ENCODE measurements at places on chromosomes 5 and 9.

DNA sequence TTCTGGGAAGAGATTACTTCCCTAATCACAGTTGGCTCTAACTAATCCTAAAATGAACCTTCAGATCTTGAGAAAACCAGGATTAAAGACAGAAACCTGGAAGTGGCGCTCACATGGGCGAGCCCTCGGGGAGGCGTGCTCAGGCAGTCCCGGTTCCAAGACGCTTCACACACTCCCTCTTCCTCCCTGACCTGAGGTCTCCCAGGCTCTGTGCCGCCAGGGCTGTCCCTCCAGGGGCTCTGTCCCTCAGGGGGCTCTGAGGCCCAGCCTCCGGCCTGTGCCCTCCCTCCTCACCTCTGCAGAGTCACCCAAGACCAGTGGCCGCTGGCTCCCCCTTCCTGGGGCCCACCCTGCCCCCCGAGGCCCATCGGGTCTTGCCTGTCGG lies 10.2 kb downstream of the SLC9A3 start:
- no peak for DNase-seq

GRCh38 chr9:90810691-90811090 lies 9.1 kb downstream of the SYK start:
- no peak for DNase-seq

- DNase-seq: no peak
These were observed 958 bp downstream of the MYOZ3 start for GRCh38 chr5:150661821-150662596.

- DNase-seq: no peak
These were observed 131.5 kb upstream of the SV2C start for GRCh38 chr5:75951716-75952115.

DNA sequence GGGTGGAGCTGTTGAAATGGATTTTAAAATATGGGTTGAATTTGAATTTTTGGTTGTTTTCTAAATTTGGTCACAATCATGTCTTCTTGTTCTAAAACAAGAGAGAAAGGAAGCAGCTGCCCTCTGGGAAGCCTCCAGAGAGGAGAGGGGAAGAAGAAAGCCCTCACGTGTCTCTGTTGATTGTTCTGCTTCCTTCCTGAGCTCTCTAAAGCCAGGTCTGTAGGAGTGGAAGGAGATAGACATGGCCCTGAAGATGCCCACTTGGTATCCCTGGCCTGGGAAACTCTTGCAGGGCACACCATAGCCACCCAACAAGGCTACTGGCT lies 59.6 kb downstream of the GALNT12 start:
- DNase-seq: no peak

DNA sequence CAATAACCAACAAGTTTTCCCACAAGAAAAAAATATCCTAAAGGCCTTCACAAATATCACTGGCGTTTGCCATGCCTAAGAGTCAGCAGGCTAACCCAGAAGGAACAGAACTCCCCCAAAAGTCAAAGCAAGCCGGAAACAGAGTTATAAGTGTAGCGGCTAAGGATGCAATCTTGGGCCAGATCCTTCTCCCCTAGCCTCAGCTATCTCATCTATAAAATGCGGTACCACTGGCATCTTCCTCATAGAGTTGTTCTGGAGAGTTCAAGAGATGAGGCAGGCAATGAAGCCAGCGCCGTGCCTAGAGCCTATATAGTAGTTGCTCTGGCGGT lies 632 bp downstream of the DPM2 start:
- no peak for DNase-seq

GRCh38 chr5:145479271-145479670 lies 355.9 kb downstream of the PRELID2 start:
- no peak for DNase-seq

- no peak for DNase-seq
These were observed 453.4 kb downstream of the DMAC1 start for GRCh38 chr9:7346144-7346543.

GRCh38 chr9:83570359-83570758 lies 32.2 kb upstream of the FRMD3 start:
- no peak for DNase-seq

GRCh38 chr9:23826120-23826629 lies at the start of gene ELAVL2:
TSS of gene ELAVL2 (minus strand) at chr9:23826240. CDS start at chr9:23762234, 64,006 bp downstream.
- peak; percentile 14 for DNase-seq

- no peak for DNase-seq
These were observed 2.8 kb upstream of the TEX10 start for GRCh38 chr9:100355561-100355960.

DNA sequence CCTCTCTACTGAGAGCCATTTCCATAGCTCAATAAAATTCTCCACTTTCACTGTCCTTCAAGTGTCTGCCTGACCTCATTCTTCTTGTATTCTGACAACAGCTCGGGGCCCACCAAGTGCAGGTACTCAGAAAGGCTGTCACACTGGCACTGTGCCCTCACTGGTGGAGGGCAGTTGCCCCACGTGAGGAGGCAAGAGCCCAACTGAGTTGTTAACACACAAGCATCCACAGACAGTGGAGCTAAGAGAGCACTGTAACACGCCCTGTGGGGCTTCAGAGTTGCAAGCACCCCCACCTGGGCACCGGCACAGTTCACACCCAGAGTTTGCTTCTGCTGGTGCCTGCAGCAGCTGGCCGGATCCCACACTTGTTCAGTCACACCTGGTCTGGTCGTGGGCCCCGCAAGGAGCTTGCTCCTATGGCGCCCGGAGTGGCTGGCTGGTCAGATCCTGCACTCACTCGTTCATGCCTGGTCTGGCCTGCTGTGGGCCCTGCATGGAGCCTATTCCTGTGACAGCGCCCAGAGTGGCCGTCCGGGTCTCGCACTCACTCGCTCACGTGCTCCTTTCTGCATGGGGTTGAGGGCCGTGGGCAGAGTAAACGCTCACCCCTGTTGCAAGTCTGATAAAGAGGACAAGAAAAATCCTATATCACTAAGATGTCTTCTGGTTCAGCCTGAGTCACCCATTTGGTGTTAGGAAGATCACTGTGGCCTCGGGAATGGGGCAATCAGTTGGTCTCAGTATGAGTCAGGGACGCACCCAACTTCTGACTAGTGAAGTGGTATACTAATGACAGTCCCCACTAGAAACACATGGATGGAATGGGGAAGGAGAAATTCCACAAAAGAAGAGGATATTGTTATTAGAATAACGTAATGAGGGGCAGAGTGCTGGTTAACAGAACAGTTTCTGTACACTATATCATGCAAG lies 87.0 kb upstream of the CCNH start:
- DNase-seq: no peak

GRCh38 chr9:110426052-110426709 lies 88.5 kb upstream of the TXNDC8 start:
- no peak for DNase-seq

- no peak for DNase-seq
These were observed 3.2 kb downstream of the SURF2 start for GRCh38 chr9:133359399-133360175.

DNA sequence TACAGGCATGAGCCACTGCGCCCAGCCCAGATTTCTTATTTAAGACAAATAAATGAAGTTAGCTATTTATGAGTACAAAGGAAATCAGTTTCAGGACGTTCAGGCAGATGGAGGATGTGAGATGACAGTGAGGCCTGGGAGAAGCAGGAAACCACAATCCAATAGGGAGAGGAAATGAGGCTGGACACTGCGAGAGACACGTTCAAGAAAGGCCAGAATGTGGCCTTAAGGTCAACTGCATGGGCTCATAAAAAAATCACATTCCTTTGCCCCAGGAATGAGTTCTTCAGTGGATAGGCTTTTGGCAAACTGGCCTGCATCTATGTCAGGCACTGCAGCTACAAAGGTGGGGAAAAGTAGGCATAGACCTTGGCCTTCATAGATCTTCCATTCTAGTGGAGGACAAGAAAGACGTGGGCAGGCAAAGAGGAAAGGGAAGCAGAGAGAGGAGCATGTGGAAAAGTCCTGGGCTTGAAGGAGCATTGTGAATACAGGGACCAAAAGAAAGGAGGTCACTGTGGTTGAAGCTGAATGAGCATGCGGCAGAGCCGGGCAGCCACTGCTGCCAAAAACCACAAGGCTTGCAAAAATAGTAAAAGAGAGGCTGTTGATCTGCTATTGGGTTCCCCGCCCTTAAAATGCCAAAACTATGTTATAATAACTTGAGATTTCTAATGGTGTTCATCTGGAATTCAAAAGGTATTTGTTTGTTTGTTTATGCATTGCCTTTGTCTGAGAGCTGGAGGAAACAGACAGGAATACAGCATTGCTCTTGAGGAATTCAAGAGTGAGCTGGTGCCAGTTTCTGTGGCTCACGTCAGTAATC lies 133.0 kb downstream of the GNA14 start:
- no peak for DNase-seq

DNA sequence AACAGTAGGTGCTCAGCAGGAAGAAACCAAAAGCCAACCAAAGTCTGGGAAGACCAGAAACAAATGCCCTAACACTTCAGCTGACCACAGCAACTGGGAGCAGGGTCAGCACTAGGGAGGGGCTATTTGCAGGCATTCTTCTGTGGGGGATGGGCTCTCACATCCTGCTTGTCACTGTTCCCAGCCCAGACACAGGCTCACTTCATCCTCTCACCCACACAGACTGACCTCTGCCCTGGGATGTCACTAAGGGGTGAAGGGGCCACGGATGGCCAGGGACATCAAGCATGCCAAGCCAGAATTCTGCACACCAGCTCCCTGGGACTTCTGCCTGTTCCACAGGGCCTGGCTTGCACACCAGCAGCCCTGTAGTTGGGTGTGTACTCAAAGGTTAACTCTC lies 28.7 kb downstream of the GFRA3 start:
- DNase-seq: no peak

DNA sequence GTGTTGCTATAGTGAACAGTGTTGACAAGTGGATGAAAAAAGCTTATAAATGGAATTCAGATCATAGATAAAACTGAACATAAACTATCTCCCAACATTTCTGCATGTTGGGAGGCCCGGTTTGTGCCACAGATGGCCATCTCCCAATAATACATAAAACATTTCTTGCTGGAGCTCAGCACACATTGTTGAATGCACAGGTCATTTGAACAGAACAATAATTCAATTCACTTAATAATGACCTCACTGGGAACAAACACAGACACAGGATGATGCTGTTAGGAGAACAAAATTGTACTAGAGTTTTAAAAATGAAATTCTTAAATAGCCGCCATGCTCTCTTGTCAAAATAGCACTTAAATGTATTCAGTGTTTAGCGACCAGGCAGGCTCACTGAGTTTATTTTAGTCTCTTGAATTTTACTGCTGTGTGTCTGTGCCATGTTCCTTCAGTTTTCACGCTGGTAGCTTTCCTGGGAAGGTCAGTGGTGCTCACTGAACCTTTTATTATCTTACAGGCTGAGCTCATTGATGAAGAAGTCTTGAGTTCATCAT lies 85.0 kb upstream of the SSBP2 start:
- no peak for DNase-seq

GRCh38 chr9:214648-215493 lies at the start of gene DOCK8:
TSS of gene DOCK8 (plus strand) at chr9:214865. CDS start at chr9:214977, 112 bp downstream.
- peak; percentile 23 for DNase-seq

DNA sequence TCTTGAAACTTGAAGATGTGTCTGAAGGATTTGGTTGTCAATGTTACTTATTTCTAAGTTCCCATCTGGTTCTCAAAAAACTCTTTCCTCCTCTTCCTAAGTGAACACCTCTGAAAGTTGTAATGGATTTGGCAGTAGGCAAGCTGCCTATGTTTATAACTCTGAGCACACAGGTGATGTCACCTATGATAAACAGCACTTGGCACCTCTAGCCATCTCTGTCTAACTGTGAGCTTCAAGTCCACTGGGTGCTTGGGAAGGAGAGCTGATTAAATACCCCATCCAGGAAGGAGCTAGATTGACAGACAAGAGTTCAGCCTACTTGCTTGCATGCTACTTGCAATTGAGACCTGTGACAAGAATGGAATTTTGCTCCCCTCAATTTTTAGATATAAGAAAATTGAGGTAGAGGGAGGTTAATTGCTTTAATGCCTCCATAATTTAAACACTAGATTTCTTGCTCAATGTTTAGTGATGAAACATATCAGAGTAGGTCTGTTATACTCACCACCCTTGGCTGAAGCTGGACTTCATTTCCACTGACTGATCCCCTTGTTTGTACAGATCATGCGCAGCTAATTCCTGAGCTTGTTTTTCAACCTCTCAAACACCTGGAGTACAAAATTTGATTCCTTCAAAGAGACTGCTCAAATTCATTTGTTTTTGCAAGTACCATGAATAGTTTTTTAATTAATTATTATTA lies 49.9 kb downstream of the PDE4D start:
- DNase-seq: no peak

- no peak for DNase-seq
These were observed 110.0 kb downstream of the ICE1 start for GRCh38 chr5:5532306-5533076.

GRCh38 chr5:143699121-143699520 lies 112.8 kb upstream of the HMHB1 start:
- peak; percentile 20 for DNase-seq

- DNase-seq: no peak
These were observed 214.5 kb upstream of the PUM3 start for GRCh38 chr9:3058409-3058808.

DNA sequence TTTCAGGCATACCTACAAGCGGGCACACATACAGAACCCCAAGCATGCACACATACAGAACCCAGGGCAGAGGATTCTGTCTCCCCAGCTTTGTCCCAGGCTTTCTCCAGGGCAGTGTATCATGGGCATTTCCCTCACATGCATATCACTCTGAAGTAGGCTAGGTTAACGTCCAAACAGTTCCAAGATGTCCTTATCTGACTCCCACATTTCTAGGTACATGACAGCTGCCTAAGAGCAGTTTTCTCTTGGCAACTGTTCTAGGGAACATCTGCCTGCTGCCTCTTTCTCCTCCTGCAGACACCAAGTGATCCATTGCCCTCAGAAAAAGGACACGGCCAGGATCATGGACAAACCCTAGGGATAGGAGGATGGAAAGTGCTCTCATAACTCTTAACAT lies 84.9 kb upstream of the NR3C1 start:
- no peak for DNase-seq

DNA sequence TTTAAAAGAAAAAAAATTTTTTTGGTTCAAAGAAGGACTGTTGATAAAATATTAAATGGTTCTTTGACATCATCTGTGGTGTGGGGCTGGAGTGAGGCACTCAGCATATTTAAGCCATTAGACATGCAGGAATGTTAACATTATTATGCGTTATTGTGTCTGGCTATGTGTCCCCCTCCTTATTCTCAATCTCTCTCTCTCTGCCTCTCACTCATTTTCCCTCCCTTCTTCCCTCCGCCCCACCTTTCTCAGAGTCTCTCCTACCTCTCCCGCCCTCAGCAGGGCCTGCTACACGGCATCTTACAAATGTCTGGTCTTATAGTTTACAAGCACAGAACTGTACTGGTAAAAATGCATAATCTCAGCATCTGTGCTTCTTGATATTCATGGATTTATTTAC lies 287.8 kb upstream of the TMEM161B start:
- no peak for DNase-seq

- DNase-seq: no peak
These were observed 89.5 kb downstream of the ESM1 start for GRCh38 chr5:54895816-54896341.

DNA sequence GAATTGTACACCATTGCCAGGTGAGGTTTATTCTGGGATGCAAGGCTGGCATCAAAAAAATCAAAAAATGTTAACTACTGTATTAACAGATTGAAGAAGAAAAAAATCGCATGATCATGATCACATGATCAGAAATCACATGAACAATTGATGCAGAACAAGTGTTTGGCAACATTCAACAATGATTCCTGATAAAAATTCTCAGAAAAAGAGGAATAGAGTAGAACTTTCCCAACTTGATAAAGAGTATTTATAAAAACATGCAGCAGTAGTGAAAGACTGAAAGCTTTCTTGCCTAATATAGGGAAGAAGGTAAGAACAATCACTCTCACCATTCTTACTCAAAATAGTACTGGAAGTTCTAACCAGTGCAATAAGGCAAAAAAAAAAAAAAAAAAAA lies 16.4 kb downstream of the SLCO4C1 start:
- DNase-seq: no peak

All from stimulated activated CD4-positive, alpha-beta T cell treated with anti-CD3 and anti-CD28 coated beads, Interleukin-15, amount 100 ng/mL, for 48 hours (primary cell).